Suppressor macrophage (primary cell): ENCODE measurements at places on chromosomes 1 and 21.

- DNase-seq, result no peak
Observed at GRCh38 chr1:219790834-219791615, 137.3 kb downstream of the SLC30A10 start.

- no peak for DNase-seq
Observed at GRCh38 chr1:161206411-161207140, 4.4 kb downstream of the NDUFS2 start.

DNA sequence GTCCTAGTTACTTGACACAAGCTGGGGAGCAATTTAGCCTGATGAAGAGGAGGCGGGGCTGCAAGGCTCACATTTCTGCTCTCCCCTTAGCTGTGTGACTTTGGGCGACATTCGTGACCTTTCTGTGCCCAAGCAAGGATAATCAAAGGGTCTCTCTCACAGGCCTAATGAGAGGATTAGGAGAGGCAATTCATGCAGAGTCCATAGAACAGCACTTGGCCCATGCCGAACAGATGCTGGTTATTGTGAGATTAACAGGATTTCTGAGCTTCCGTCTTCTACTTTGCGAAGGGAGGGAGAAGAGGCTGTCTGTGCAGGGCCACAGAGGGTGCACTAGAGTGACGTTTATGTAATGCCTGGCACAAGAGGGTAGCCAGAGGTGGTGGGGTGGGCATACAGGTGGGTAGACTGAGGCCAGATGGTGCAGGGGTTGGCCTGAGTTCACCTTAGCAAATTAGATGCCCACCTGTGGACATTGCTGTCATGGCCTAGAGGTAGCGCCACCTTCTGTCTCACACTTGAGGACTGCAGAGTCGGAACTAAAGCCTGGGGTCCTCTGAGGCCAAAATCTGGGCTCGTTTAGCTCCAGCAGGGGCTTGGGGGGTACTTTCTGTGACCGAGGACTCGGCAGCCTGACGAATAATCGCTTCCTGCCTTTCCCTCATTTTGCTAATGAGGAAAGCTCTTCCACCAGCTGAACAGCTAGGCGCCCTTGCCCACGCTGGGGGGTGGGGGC is 18.6 kb downstream of the ACTL8 start:
- DNase-seq, result no peak

DNA sequence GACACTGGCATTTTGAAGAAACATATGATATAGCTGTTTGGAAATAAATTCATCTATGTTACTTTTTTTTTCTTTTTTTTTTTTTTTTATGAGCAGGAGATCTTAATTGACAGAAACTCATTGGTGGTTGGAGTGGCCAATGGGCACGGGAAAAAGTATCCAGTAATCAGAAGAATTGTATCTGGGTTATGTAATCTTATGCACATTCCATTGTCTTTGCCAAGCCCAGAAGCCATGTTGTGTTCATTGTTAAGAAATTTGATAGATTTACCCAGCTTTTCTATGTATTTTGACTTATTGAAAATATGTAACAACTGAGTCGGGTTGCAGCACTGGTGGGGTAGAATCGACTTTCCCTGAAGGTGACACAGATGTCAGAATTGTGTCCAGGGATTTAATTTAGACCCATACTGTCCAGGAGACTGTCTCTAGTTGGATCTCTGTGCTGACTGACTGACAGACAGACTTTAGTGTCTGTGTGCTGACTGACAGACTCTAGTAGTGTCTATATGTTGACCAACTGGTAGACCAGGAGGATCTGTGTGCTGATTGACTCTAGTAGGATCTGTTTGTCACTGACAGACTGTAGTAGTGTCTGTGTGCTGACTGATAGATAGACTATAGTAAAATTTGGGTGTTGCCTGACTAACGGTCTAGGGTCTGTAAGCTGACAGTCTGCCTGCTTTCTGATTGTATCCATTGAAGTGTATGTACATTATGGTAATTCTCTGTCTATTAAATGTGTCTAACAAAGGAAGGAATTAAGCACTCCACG is 12.3 kb upstream of the C4BPB start:
- no peak for DNase-seq

DNA sequence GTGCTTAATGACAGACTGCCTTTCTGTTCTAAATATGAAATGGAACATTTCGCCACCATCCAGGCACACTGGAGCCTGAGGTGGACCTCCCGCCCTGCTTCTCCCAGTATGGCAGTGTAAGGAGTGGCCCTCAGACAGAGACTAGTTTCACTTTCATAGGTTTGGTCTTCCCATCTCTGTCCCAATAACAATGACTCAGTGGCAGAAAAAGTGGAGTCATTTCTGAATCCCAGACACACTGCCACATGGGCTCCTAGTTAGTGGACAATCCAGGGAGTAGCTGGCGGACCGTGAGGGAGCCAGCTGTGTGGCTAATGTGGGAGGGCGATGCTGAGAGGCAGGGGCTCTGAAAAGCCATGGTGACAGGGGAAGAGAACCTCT is 95.6 kb upstream of the TSPAN2 start:
- DNase-seq, result no peak

GRCh38 chr21:45607909-45608295 is 35.6 kb upstream of the PCBP3 start:
- no peak for DNase-seq

DNA sequence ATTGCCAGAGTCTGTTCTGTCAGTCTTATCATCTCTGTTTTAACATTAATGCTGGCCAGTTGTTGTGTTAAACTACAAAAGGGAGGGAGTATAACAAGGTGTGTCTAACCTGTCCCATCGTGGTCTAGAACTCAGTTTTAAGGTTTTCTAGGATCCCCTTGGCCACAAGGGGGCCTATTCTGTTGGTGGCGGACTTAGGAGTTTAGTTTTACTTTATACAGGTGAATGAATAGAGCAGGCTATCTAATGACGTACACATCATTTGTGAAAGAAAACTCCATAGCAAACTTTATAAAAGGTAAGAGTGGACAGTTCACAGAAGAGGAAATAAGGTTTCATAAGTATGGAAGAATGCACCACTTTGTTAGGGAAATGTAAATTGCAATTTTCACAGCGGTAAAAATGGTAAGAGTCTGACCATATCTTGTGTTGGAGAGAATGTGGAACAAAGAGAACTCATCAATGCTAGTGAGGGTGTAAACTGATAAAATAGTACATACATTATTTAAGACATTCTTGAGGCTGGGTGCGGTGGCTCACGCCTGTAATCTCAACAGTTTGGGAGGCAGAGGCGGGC is 2.5 kb upstream of the ATF6 start:
- peak; percentile 35 for DNase-seq

GRCh38 chr21:39124681-39125251 is 58.5 kb downstream of the PSMG1 start:
- no peak for DNase-seq
